SW 1271 (cell line): ENCODE measurements at places on chromosomes 3 and 15.
A peak's percentile ranks its signal among the peaks of the same experiment; 100 is the strongest.

DNA sequence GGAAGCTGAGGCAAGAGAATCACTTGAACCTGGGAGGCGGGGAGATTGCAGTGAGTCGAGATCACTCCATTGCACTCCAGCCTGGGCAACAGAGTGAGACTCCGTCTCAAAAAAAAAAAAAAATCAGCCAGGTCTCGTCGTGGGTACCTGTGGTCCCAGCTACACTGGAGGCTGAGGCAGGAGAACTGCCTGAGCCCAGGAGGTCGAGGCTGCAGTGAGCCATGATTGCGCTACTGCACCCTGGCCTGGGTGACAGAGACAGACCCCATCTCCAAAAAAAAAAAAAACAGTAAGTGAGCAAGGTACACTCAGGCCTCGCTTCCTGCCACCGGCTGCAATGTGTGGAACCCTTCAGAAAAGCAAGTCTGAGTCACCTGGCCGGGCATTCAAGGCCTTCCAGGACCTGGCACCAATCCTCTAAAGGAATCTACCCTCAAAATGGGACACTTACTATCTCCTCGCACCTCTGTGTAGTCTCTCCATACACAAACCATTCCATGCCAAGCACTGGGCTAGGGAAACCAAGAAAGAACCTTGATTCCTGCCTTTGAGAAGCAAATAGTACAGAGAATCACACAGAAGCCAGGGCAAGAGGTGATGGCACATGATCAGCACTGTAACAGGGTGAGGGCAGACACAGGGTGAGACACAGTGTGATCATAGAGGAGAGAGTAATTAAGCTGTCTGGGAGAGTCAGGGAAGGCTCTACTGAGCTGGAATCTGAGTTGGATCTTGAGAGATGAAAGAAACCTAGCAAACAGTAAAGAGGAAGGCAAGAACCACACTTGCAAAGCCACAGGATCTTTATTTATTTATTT, 9.7 kb downstream of the SCAMP2 start:
- peak; percentile 41 for DNase-seq

- no peak for DNase-seq
Measured at GRCh38 chr3:190619353-190619752, 105.5 kb downstream of the IL1RAP start.

GRCh38 chr3:137084586-137084985, 126.8 kb downstream of the IL20RB start:
- no peak for DNase-seq

DNA sequence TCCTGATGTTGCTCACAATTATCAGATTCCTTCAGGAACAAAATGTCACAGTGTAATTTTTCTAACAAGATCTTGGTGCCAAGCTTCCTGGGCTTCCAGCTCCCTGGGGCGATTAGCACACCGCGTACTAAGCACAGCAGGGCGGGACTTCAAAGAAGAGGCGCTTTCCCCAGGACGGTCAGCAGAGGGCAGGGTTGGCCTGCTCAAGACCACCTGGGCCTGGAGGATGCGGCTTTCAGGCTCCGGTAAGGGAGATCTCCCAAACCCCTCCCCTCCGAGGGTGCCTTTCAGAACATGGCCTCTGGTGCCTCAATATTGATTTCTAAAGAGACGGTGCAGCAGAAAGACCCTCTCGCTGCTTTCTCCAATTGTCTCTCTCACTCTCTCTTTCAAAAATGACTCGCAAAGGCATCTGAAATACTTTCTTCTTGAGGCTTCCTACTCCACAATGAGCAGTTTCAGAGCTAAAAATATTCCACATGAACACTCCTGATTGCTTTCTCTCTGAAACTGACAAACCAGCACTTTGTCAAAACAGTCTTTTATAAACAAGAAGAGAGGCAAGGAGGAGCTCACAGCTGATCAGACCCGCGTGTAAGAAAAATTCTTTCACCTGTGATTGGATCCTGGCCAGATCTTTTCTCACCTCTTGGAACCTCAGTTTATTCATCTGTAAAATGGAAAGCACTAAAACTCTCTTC, 154.0 kb downstream of the ADAMTS9 start:
- peak; percentile 22 for DNase-seq

DNA sequence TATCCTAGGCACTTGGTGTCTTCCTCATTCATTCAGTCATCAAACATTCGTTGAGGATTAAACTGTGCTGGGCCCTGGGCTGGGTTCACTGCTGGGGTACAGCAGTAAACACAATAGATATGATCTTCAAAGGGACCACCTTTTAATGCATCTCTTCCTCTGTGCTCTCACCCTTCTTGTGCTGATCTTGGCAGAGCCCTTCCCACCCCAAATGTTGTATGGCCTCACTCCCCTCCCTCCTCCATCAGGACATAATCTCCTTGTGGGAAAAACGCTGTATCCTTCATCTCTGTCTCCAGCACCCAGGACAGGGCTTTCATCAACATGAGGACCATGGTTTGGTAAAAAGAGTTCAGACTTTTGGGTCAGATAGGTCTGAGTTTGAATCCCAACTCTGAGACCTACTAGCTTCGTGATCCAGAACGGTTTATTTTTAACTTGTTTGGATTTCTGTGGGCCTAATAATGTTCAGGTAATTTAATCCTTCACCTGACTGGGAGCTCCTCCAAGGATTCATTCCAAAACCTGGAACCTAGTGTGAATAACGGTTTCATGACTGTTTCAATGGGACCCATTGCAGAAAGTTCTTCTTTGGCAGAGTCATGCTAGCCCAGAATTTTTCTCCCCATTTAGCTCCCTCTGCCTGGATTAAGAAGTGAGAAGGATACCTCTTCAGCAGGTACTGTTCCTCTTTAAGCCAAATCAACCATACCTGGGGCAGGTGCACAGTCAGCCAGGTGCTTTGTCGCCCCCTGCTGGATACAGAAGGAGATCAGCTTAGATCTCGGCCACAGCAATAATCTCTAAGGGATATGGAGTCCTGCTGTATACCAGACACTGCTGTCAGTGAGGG, 5.2 kb upstream of the WNT7A start:
- peak; percentile 61 for DNase-seq

DNA sequence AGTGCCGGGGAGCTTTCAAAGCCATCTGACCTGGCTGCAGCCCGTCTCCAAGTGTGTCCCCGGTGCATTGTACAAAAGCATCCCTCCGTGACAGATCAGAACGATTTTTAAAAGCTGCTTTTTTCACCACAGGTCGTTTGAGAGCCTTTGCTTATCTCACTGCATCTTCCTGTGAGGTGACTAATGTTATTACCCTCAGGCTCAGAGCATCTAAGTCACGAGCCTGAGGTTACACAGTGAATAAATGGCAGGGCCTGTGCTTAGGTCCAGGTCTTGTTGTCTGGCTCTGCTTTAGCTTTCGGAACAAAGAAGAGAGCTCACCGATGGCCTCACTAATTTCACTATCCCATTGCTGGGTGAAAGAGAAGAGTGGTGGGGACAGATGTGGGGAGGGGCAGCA, 83.3 kb downstream of the SEC22A start:
- DNase-seq = no peak

- no peak for DNase-seq
Measured at GRCh38 chr15:37618353-37618752, 316.1 kb upstream of the TMCO5A start.

- DNase-seq = no peak
Measured at GRCh38 chr3:187932530-187932929, 187.3 kb upstream of the BCL6 start.

DNA sequence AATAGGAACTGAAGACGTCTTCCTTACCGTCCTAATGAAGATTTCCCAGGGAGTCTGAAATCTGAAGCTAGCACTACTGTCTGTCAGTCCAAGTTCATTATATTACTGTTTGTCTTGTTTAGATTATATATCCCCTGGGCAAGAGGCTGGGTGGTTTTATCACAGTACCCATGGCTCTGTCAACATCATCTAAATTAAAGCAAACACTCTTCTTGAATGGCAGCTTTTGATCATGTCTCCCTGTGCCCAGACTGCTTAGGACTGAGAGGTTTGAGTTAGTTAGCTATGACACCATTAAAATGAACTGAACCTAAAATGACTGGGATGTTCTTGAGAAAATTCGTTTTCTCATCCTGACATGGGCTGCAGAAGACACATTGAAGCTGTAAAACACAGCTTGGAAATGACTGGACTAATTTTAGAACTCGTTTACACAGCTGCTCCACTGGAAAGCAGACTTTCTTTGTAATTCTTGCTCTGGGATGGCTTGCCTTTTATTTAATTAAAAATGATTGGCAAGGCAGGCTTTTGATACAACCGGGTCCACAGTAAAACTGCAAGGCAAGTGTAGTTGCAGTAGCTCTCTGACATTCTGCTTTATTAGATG, 243.5 kb downstream of the MFSD1 start:
- no peak for DNase-seq

- DNase-seq = no peak
Measured at GRCh38 chr3:59426821-59427565, 377.2 kb upstream of the CFAP20DC start.

GRCh38 chr3:99846477-99847160, 29.0 kb downstream of the CMSS1 start:
- no peak for DNase-seq

- no peak for DNase-seq
Measured at GRCh38 chr15:85415783-85416182, 35.4 kb downstream of the AKAP13 start.

- DNase-seq = no peak
Measured at GRCh38 chr3:65259946-65260345, 572.1 kb upstream of the ADAMTS9 start.

GRCh38 chr3:193996641-193997089, 139.3 kb upstream of the HES1 start:
- DNase-seq = no peak

DNA sequence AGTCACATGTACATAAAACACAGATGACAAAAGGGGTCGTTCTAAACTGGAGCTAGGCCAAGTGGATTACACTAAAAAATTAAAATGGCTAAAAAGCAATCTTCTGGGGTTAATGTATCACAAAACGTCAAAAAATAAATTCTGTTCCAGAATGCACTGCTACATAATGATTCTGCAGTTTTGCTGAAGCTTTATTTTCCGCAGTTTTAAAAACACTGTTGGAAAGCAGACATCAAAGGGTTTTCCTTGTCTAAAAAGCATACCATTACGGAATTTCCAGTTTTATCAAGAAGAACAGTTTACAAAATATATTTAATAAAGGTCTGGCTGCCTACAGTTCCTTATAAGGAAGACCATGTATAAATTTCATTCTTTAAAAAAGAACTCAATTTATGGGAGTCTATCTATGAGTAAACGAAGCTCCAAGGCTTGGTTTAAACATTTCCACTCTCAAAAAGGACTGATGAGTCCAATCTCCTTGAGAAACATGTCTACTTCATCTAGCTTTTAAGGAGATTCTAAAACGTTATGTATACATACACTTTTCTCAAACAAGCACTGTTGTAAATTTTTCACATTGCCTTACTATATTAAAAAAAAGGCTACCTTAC, 1.3 kb downstream of the DMXL2 start:
- no peak for DNase-seq

- DNase-seq = no peak
Measured at GRCh38 chr15:95875121-95875643, 455.3 kb upstream of the NR2F2 start.

GRCh38 chr15:69456208-69457166, 3.9 kb downstream of the RPLP1 start:
- DNase-seq = no peak

GRCh38 chr15:94174399-94174802, 57.0 kb upstream of the MCTP2 start:
- no peak for DNase-seq

DNA sequence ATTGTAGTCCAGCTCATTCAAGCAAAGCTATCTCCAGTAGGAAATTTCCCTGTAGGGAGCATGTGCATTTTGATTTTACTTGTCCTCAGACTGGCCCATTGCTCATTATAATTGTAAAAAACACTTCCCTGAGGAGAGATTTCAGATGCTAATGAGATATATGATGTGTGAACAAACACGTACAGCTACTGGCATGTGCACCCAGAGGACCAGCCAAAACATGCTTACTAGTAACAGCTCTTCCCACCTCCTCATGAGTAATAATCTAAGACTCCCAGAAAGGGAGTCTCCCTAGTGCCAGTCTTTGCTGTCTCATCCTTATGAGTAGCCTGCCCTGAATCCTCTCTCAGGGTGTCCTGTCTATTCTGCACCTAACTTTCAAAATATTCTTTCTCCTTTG, 43.4 kb downstream of the FBXO22 start:
- DNase-seq = no peak

DNA sequence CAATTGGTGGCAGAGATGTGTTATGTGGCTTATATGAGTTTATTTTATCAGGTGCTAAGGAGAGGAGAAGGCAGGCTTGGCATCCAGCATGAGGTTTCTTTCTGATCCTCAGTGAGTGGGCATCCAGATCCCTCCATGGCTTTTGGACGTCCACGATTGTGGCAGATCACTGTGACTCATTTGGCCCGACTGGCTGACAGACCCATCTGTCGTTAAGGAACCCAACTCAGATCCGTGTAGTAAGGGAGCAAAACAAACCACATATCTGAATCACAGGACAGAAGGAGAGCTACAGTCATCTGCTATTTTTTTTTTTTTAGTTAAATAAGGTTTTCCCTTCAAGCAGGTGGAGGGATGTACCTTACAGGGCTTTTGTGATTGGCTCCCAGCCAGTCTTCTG, 197.0 kb upstream of the KCNH8 start:
- no peak for DNase-seq

DNA sequence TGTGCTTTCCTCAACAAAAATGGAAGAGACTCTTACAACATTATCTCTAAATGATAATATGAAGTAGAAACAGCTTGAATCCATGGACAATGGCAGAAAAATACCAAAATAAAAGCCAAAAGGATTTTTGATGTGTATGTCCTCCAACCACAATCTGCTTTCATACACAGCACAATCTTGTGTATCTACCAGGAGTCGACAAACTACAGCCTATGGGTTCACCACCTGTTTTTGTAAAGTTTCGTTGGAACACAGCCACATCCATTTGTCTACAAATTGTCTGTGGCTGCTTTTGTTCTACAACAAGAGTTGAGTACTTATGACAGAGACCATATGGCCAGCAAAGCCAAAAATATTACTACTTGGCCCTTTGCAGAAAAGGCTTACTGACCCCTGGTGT, 88.7 kb upstream of the UBE2E2 start:
- DNase-seq = no peak

DNA sequence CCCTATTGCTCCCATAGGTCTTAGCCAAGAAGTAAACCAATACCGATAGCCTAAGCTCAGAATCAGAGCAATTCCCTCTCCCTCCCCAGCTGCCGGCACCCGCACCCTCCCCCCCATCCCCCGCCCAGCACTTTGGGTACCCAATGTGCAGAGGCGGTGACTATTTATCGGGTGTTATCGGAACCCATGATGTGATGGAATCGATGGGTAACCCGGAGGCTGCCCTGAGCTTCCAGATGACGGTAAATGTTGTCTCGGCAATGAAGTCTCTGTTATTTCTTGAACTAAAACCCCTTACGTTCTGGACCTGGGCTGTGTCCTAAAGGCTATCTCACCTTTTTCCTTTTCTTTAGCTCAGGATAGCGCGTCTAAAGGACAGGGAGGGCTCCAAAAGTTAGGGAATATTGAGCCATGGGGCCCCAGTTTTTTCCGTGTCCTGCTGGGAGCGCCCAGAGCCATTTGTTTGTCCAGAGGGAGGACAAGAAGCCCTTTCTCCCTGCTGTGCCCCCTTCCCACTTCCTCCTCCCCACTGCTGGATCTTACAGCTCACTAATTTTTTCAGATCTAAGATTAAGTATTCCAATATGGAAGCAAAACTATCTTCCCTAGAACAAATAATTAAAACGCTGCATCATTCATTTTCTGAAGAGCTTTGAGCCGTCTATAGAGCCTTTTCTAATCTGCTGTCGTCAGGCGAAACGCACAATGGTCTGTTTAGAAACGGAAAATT, 1.5 kb downstream of the SLITRK3 start:
- DNase-seq = no peak
